ENCODE measurements at places on chromosomes 16 and 17.

DNA sequence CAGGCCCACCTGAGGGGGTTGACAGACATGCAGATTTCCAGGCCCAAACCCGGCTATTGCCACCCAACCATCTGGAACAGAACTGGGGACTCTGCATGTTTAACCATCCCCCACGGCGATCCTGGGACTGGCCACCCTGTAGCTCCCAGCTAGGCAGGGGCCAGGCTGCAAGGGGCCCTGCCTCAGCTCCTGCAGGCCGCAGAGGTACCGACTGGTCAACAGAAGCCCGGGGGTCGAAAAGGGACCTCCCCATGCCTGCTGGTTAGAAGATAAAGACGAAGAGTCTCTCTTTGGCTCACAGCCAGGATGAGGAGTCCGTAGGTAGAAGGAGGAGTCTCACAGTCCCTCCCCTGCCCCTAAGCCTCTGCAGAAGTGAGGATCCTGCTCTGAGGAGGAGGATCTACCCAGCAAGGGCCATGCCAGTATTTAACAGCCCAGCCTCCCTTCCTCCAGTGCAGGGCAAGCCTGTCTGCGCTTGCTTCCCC lies 223.4 kb upstream of the TNRC6C start:
- DNase-seq = no peak

GRCh38 chr16:79001156-79001967 lies 599.2 kb downstream of the MAF start:
- DNase-seq = no peak

- no peak for DNase-seq
Observed at GRCh38 chr17:56599088-56599487, 5.6 kb downstream of the NOG start.

DNA sequence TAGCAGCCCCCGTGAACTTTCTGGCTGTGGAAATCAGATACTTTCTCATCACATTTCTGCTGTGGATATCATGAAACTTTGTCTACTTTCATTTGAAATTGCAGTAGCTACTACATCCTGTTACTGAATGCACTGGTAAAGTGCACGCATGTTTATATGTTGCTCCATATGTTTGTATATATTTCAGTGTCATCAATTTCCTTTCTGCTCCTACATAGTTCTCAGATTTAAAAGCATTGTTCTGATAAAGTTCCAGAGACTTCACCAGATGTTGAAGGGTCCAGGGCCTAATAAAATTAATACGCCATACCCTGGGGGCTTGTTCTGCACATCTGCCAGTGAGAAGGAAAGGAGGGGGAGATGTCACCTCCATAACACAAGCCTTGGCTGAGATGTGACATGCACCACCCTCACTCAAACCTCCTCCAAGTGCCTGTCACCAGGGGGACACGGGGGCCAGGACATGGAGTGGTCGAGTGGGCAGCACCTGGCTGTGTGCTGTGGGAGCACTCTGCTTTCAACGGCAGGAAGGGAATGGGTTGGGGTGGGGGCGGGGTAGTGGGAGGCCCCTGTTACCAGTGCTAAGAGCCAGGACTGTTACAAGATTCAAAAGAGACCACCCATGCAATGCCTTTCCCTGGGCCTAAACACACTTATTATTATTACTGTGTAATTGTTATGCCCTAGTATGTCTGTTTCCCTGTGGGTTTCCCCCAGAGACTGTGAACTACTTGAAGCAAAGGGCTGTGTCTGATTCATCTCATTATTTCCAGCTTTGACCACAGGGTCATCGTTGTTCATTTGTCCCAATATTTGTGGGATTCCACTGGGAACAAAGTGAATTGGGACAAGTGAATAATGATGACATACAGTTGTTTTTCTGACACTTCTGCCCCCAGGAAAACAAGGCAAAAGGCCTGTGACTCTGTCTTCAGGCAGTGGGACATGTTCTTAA lies 193.4 kb downstream of the FOXL1 start:
- no peak for DNase-seq

DNA sequence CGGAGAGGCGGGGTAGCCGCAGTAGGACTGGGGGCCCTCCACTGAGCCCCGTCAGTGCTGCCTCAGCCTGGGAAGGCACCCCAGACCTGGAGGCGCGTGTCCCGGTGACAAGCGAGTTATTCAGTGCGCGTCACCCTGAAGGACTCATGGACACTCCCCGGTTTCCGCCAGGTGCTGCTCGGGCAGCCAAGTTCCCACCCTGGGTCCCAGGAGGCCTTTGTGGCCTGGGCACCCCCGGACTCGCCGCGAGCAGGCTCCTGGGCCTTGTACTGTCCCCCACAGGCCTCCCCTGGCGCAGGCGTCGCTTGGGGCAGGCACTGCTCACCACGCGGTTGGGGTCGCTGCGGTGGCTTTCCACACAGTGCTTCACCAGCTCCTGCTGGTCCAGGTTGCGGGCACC lies 7.6 kb downstream of the RNF166 start:
- DNase-seq = no peak

DNA sequence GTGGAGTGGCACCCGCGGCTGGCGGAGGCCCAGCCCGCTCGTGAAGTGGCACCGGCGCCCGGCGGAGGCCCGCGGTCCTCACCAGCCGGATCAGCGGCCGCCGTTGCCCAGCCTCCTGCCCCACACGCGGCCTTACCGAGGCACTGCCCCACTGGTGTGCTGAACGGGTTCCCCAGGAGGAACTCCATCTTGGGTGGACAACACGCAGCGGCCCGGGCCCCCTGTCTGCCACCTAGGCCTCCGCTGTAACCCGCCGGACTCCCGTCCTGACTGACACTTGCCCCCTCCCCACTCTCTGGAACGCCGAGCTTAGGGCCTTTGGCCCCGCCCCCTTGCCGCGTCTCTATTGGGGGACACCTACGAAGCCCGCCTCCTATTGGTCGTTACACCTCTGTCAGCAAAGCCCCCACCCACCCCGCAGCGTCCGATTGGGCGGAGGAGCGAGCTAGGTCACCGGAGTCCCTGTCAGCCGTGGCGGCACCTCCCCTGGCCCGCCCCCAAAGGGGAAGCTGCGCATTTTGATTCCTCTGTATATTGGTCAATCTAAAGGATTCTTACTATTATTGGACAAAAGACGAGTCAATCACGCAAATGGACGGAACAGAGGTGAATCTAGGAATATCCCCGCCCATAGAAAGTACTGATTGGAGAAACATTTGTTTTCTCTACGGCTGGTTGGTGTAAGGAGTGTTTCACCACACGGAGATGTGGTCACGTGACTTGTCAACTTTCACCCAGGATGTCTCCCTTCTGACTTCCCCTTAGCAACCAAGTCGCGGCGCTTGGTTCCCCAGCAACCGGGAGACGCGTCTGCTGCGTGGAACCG lies at the start of the genes DRC3 and TOM1L2:
Gene DRC3 (plus strand): TSS at position 737 of the 826 bp plus-strand sequence. CDS start 4,737 bp downstream, outside the sequence.
Gene TOM1L2 (minus strand): TSS at position 275 of the 826 bp plus-strand sequence. CDS start 87 bp downstream, at position 188.
- peak; percentile 100 for DNase-seq

DNA sequence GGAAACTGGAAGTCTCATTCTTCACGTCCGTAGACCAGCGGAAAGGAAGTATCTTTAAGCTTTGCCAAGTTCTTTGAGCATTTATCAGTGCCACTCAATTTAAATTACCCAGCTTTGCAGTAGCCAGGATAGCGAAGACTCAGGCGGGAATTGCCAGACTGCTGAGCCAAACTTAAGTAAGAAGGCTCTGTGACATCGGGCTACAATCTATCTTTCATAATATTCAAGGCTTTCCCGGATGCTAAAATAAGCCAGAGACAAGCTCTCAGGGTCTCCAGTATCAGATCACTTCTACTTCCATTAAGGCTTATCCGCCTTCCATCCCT lies 436 bp upstream of the BRIP1 start:
- no peak for DNase-seq

GRCh38 chr17:8955021-8955959 lies 10.2 kb downstream of the PIK3R5 start:
- no peak for DNase-seq

GRCh38 chr17:70492368-70492767 lies 323.0 kb downstream of the KCNJ2 start:
- no peak for DNase-seq

GRCh38 chr17:74957935-74958740 lies 14.4 kb downstream of the HID1 start:
- no peak for DNase-seq

DNA sequence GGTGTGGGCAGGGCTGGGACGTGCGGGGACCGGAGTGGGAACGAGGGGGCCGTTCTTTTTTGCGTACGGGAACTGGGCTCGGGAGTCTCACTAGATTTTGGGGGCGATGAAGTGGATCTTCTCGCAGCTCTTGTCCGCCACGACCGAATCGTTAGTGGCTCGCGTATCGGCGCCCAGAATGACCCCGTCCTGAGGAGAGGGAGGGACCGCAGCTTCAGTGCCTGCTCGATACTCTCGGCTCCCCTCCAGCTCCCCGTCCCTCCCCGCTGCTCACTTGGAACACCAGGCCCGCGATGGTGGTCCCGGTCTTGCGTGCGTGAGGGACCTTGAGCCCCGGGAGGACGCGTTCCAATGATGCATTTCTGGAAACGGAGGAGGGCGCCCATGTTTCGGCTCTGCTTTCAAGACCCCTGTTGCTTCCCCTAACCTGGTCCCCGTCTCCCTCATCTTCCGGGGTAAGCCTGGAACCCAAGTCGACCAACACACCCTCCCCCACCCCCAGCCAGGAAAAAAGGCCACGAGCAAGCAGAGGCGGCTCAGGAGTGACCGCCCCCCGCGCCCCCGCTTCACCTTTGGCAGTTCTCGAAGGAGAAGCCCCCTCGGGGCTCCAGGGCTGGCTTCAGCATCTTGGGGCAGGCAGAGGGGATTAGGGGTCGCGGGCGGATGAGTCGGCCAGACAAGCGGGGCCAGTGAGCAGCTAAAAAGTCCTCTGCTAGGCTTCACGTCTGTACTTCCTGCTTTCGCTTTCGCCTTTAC lies at the start of gene PSMB10:
Gene PSMB10 (minus strand): TSS at position 727 of the 756 bp plus-strand sequence. CDS start 101 bp downstream, at position 626.
- peak; percentile 38 for DNase-seq
